ENCODE measurements at places on chromosomes 3 and 15.

DNA sequence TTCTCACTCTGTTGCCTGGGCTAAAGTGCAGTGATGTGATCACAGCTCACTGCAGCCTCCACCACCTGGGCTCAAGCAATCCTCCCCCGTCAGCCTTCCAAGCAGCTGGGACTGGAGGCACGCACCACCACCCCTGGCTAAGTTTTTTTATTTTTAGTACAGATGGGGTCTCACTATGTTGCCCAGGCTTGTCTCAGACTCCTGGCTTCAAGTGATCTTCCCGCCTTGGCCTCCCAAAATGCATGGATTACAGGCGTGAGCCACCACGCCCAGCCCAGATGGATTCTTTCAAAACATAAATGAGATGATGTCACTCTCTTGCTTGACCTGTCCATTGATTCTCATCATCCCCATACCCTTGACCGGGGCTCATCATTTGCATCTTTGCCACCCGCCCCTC, 72.6 kb upstream of the SLC6A6 start:
- DNase-seq = no peak

DNA sequence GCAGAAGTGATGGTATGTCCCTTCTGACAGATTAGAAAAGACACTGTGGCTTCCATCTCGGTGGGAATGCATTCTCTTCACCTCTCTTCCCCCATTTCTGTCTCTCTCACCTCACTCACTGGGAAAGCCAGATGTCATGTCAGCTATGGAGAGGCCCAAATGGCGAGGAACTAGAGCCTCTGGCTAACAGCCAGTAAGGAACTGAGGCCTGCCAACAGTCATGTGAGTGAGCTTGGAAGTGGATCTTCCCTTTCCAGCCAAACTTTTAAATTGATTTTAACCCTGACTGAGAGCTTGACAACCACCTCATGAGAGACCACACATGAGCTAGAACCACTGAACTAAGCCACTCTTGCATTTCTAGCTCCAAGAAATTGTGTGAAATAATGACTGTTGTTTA, 35.2 kb upstream of the CDAN1 start:
- DNase-seq = no peak

DNA sequence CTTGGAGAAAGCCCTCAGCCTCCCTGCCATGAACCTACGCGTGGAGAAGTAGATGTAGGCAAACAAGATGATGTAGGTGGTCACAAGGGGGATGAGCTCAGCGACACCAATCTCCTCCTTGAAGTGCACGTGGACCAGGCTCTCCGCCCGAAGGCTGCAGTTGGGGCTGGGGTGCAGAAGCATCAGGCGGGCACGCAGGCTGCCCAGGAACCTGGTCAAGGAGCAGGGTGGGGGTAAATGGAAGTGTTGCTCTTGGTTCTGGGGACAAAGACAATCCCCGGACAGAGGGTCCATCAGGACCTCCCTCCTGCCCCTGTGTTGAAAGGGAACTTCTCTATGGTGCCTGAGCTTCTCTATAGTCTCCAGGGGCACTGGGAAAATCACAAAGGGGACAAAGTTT, 45.1 kb downstream of the PTPN23 start:
- DNase-seq = no peak

DNA sequence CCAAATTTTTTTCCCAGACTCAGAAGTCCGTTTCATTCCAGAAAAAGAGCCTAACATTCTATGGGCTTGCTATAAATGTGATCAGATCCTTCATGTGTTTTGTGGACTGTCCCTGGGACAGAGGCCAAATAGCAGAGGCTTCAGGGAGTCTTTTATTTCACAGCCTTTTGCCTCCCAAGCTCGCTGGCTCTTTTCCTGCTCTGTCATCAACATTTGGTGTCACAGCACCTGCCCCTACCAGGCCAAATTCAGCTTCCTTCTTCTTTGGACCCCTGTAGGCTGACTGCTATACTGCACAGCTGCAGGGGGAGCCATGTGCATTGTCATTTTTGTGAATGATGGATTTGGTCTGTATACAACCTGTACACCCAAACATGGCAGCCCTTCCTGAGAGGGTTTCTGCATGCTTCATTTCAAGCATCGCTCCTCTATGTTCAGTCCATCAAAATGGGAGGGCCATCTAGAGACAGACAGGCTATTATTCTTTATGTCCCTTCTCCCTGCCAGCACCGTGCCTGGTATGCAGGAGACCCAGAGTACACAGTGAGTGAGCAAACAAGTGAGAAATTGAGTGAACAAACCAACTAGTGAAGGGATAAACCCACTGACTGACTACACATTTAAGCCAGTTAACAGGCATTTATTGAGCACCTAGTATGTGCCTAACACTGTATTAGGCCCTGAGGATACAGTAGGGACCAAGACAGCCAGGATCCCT, 17.9 kb upstream of the RPP14 start:
- no peak for DNase-seq

GRCh38 chr3:172173316-172174254, 134.2 kb downstream of the FNDC3B start:
- peak; percentile 69 for DNase-seq

DNA sequence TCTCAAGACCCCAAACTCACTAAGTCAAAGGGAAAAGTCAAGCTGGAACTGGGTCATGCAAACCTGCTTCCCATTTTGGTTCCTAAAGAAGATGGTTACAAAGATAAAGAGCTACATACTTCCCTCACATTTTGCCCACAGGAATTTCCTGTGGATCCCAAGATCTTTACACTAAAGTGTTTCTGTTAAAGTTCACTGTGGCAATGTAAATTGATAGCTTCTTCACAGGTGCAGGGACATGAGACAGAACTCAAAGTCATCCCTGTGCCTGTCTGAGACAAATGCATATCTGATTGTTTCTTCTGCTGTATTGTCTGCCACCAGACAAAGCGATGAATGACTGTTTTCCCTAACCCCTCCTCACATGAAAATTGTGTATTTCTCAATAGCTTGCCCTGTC, 567.8 kb downstream of the ZIC1 start:
- no peak for DNase-seq

DNA sequence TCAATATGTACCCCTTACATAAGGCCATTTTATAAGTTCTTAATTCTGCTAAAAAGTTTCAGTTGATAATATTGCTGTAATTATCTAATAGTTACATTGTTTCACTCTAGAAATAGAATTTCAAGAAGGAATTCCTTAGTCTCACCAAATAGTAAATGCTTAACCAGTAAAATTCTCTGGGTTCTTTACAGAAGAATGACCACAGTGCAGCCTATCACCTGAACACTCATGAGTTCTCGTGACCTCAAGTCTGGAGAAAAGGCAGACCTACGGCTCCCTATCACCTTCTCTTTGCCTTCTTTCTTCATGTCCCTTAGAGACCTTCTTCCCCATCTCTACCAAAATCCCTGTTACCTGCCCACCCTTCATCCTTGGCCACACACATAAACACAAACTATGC, 30.9 kb downstream of the CCDC191 start:
- DNase-seq = no peak
